ENCODE measurements at places on chromosomes 5 and 9. TPM values are rescaled to one million over a fixed set of nuclear protein-coding genes. Genes with fewer than 3 reads are reported as not detected.

The HRCT1 gene
- not detected for total RNA-seq

The CDH9 gene
- not detected for total RNA-seq

The TRIP13 gene
- total RNA-seq, result 1.0 TPM

The SMIM33 gene
- 0.13 TPM for total RNA-seq

The CYLC2 gene
- total RNA-seq, result not detected

The ANKDD1B gene
- total RNA-seq, result 0.57 TPM

The NR2F1 gene
- total RNA-seq, result not detected

The CDKN2A gene
- total RNA-seq, result 5.7 TPM

The FAT2 gene
- not detected for total RNA-seq

The SLC4A9 gene
- total RNA-seq, result not detected

The TMOD1 gene
- total RNA-seq, result 0.94 TPM

The TLR4 gene
- 1.8 TPM for total RNA-seq

The C5orf58 gene
- total RNA-seq, result not detected

The PCDHB4 gene
- total RNA-seq, result not detected

The CTSL gene
- 4.0 TPM for total RNA-seq

The FAM151B gene
- 0.32 TPM for total RNA-seq

The FOXD4L4 gene
- 0.15 TPM for total RNA-seq

The PROP1 gene
- not detected for total RNA-seq

The RAB3C gene
- not detected for total RNA-seq

The LRSAM1 gene
- total RNA-seq, result 19.6 TPM

The DNAJA1 gene
- total RNA-seq, result 292 TPM

The CAMK2A gene
- not detected for total RNA-seq

The ZNF483 gene
- total RNA-seq, result 21.2 TPM

All from T-helper 17 cell (primary cell).